Stimulated activated CD8-positive, alpha-beta memory T cell treated with anti-CD3 and anti-CD28 coated beads, Interleukin-4, amount 100 ng/mL, for 1 hour (primary cell): ENCODE measurements at places on chromosomes 4 and X.

- DNase-seq = no peak
Observed at GRCh38 chrX:8879750-8880149, 78.6 kb upstream of the FAM9A start.

DNA sequence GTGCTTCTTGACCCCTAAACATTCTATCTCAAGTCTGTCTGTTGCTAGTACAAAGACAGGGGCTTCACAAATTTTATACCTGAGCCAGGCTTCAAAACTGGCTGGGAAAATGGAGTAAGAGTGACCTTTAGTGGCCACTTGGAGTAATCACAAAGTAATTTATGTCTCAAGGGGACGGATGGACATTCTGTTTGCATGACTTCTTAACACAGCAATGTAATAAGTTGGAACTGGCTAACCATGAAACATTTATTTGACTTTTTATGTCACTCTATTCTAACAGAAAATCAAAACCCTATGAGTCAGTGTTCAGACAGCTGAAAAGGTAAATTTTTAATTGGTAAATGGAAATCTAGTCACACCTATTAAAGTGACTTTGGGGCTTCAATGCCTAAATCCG is 600.6 kb downstream of the ANKRD50 start:
- no peak for DNase-seq

DNA sequence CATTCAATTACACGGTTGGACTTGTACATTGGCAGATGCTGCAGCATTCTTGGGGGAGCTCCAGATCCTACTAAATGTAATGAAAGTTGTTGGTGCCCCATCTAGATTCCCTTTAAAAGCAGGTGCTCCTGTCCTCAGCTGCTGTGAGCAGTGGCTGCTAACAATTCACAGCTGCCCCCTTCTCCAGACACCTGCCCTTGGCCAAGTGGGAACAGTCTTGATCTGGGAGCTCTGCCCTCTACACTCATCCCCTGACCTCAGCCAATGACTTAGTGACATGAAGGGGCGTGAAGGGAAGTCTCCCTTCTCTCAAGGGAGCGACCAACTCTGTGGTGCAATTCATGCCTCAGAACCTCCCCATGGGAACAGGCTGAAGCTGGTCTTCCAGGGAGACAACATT is 125.7 kb downstream of the EIF4E start:
- DNase-seq = no peak

DNA sequence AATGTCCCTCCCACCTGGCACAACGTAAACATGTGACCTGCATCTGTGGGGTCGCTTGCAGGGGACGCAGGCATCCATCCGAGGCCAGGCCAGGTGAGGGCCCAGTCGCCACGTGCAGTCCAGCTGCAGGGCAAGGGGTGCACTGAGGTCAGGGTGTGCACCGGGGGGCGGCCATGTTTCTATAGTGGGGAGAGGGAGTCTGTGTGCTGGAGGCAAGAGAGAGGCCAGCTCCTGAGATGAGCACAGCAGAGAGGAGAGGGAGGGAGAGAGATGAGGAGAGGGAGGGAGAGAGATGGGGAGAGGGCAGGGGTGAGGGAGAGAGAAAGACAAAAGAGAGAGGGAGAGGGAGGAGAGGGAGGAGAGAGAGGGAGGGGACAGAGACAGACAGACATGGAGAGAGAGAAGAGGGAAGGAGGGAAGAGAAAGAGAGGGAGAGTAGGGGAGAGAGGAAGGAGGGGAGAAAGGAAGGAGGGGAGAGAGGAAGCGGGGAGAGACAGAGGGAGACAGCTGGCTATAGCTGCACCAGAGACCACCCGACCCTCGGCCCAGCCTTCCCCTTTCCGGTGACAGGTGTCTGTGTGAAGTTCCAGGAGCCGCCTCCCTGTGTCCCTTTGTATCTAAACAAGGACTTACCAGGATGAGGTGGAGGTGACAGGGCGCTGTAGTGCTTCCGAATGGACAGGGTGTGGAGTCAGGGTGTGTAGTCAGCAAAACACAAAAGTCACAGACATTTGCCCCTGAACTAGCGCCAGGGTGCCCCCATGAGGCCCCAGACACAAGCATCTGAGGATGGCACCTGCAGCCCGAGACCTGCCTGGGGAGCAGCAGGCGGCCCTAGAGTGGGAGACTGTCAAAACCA is 68.7 kb downstream of the ADRA2C start:
- DNase-seq = no peak

DNA sequence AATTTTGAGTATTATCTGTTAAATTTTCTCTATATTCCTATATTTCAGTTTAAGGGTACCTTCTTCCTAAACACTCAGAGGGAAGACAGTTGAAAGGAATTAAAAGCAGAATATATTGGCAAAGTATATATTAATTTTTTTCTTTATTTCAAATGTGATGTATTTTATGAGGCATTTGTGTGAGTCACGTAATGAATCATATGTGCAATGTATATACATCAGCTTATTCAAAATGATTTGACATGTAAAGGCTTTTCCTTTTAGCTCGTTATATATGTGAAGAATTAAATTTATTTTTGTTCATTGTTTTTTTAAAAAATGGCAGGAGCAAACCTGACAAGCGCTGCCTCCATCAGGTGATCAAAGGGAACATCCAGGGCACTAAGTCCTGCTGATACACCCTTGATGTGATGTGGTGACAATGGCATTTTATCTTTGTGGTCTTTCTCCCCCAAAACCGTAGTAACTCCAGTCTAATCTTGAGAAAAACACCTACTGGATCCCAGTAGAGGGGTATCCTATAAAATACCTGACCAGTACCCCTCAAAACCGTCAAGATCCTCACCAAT is 8.9 kb downstream of the WWC2 start:
- DNase-seq = no peak

DNA sequence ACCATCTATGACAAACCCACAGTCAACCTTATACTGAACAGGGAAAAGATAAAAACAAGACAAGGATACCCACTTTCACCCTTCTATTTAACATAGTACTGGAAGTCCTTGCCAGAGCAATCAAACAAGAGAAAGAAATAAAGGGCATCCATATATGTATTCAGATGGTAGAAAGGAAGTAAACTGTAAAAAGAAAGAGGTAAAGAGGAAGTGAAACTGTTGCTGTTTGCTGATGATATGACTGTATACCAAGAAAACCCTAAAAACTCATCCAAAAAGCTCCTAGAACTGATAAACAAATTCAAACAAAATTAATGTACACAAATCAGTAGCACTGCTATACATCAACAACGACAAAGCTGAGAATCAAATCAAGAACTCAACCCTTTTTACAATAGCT is 538.7 kb upstream of the PABPC4L start:
- DNase-seq = no peak

DNA sequence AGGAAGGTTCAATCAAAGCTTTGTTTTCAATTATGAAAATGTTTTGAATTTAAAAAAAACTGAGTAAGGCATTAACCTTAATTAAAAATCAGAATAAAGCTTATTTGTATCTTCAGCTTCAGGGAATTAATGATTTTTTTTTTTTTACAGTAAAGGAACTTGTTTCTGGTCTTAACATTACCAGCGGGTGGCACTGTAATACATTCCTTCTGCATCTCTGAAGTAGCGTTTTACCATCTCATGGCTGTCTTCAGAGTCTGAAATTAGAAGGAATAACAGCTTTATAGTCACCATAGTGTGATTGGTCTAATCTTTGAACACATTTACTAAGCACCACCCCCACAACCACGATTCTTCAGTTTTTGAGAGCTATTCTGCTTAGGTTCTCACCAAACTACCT is 102.6 kb downstream of the IL1RAPL2 start:
- no peak for DNase-seq

DNA sequence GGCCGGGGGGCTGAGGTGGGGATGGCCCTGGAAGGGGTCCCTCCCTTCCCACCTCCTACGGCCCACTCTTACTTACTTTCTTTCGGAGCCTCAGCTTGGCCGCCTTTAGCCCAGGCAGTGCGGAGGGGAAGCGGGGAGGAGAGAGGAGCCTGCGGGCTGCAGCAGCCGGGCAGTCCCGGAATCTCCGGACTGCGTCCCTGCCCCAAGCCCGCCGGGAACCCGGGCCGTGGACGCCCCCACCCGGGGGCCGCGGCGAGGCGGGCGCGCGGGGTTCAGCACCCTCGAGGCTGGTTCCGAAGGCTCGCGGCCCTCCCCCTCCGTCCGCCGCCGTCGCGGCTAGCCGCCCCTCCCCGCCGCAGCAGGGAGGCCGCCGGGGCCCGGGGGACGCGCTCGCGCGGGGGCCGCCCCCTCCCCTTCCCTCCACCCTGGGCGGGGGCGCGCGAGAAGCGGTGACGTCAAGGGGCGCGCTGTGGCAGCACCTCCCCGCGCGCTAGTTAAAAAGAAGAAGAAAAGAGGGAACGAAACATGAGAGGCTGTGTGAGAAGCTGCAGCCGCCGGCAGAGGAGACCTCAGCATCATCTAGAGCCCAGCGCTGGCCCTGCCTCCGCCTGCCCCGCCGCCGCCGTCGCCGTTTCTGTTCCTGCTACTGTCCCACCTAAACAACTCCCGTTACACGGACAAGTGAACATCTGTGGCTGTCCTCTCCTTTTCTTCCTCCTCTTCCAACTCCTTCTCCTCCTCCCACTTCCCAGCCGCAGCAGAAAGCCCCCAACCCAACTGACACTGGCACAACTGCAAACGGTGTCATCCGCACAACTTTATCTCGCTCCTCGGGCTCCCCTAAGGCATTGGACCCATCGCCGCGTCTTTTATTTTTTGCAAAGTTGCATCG is at the start of gene HHIP:
HHIP (plus strand) TSS at position 526 of the 892 bp plus-strand sequence. CDS start 520 bp downstream, outside the sequence.
- DNase-seq = no peak

DNA sequence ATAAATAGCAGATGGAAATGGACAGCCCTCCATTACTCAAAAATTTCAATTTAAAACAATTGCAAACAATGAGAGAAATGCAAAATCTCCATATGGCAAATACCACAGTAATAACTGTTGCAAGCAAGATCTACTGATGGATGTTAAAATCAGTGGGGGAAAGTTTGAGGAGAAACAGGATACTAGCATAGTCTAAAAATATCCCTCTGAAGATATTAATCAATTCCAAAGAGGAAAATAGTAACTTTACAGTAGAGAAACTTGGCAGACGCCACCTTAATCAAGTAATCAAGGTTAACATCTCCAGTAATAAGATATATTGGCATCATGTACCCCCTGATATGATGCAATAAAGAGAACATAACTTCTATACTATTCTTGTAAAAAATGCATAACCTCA is 344.8 kb downstream of the ZNF674 start:
- DNase-seq = no peak
